ENCODE measurements at places on chromosomes 16 and 17.
A peak's percentile ranks its signal among the peaks of the same experiment; 100 is the strongest.

- DNase-seq, result no peak
Measured at GRCh38 chr17:27780092-27780827, 20.1 kb downstream of the NOS2 start.

- DNase-seq, result peak; percentile 75
Measured at GRCh38 chr17:33520426-33521330, 227.6 kb upstream of the ASIC2 start.

DNA sequence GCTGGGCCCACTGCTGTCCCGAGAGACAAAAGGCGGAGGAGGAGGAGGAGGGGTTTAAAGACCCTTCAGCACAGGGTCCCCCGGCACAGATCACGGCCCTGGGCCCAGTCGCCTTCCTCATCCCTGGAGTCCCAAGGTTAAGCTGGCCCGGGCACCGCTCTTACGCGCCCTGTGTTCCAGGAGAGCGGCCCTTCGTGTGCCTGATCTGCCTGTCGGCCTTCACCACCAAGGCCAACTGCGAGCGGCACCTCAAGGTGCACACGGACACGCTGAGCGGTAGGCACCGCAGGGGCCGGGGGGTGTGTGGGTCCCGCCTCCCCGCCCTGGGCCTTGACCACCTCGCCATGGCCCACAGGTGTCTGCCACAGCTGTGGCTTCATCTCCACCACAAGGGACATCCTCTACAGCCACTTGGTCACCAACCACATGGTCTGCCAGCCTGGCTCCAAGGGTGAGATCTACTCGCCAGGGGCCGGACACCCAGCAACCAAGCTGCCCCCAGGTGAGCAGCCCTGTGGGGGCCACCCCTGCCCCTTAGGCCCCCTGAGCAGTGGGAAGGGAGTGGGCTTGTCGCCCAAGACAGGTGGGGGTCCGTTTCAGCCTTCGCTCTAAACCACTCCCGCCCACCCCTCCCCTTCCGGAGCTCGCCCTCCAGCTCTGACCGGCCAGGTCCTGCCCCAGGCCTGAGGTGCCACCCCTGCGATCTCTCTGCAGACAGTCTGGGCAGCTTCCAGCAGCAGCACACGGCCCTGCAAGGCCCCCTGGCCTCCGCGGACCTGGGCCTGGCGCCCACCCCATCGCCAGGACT, 37.6 kb upstream of the ZC3H18 start:
- peak; percentile 49 for DNase-seq

DNA sequence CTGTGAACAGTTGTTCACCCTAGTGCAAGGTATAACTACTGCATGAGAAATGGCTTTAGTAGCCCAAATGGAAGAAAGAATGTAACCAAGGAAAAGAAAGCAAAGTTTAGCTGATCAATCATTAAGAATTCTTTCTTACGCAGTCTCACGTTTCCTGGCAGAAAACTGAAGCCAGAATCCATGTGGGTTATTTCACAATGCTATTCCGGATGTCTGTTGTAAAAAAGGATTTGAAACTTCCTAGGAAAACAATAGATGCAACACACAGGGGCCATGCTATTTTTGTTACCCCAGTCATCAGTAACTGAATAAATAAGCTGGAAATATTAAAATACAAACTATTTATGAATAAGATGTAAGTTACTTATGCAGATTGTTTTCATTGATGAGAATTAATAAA, 802.5 kb downstream of the CDH8 start:
- DNase-seq, result no peak

- no peak for DNase-seq
Measured at GRCh38 chr17:29576214-29577000, 7.9 kb downstream of the TP53I13 start.

- DNase-seq, result peak; percentile 14
Measured at GRCh38 chr17:15051933-15052332, 213.2 kb downstream of the PMP22 start.

Data from stomach (tissue), 19 donors.